NCI-H524 (cell line): ENCODE measurements at places on chromosomes 11 and 22.

GRCh38 chr11:17298302-17298701 is 21.8 kb downstream of the NUCB2 start:
- DNase-seq: no peak

- DNase-seq: no peak
Observed at GRCh38 chr11:104369761-104370160, 205.8 kb upstream of the PDGFD start.

DNA sequence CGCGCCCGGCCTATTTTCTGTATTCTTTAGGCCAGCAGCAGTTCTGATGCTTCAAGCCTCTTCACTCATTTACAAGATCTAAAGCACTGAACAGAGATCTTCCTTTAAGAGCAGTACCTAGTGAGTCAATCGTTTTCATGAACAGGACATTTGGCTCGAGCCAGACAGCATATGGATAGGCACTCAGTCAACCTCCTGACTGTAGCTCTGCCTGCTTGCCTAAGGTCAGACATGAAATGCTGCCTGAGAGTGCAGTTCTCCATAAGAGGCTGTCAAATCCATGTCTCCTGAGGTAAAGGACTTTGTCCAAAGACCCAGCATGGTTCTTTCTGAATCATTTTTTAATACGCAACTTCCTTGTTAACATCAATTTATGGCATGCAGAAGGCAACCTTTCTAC is 941.2 kb downstream of the DLG2 start:
- DNase-seq: no peak

- DNase-seq: no peak
Observed at GRCh38 chr11:6813656-6814055, 14.2 kb upstream of the OR6A2 start.

DNA sequence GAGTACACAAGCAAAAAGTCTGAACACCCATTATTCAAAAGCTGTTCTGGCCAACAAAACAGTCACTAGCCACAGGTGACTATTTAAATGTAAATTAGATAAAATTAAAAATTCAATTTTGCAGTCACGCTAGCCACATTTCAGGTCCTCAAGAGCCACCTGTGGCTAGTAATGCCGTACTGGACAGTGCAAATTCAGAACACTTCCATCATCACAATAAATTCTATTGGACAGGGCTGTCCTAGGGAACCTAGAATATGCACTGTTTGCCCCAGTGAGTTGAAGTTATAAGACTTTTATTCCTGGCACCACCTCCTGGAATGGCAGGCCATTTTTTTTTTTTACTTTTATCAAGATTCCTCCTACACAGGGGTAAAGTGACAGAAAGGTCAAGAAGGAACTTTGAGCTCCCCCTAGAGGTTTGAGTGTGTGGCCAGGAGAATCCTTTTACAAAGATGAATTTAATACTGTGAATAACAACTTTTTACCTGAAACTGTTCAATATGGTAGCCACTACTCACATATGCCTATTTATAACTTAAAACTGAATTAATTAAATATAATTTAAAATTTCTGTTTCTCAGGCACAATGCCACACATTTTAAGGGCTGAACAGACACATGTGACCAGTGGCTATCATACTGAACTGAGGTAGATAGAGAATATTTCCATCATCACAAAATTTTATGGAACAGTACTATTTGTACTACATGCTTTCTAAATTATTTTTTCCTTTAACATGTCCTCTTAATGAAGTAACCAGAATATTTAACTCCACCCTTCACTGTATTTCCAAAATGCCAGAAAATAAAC is 6.5 kb downstream of the MSANTD2 start:
- DNase-seq: peak; percentile 39

GRCh38 chr11:43699870-43700269 is 19.3 kb downstream of the HSD17B12 start:
- DNase-seq: no peak

DNA sequence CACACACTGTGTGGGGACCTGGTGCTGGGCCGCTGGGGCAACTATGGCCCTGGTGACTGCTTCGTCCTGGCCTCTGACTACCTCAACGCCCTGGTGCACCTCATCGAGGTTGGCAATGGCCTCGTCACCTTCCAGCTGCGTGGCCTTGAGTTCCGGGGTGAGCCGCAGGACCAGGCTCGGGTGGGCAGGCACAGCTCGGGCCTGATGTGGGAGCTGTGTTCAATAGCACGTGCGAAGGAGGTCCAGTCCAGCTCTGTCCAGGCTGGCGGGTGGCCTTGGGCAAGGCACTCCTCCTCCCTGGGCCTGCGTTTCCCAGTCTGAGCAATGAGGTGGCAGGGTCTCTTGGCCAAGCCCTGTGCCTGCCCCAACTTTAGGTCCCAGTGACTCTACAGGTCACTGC is 8.3 kb upstream of the SIPA1 start:
- no peak for DNase-seq

GRCh38 chr11:102666331-102666957 is 39.1 kb downstream of the MMP27 start:
- DNase-seq: no peak

GRCh38 chr22:26995235-26995634 is 337.8 kb downstream of the MIAT start:
- peak; percentile 76 for DNase-seq

- DNase-seq: no peak
Observed at GRCh38 chr11:86676533-86677154, 4.2 kb upstream of the ME3 start.

DNA sequence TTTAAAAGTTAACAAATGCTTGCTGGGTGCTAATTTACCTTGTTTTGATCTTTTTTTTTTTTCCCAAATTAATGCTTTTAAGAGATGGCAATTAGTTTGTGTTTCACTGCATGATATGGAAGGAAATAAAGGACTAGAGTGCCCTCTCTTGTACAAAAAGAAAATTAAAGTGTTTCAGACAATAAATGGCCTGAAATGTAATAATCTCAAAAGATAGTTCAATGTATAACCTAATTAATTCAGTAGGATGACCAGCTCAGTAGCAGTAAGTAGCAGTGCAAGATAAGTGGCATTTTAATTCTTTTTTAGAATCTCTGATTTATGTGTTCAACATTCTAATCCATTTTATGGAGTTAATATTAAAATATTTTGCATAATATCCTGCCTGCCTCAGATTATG is 39.9 kb upstream of the MYO18B start:
- DNase-seq: peak; percentile 52

DNA sequence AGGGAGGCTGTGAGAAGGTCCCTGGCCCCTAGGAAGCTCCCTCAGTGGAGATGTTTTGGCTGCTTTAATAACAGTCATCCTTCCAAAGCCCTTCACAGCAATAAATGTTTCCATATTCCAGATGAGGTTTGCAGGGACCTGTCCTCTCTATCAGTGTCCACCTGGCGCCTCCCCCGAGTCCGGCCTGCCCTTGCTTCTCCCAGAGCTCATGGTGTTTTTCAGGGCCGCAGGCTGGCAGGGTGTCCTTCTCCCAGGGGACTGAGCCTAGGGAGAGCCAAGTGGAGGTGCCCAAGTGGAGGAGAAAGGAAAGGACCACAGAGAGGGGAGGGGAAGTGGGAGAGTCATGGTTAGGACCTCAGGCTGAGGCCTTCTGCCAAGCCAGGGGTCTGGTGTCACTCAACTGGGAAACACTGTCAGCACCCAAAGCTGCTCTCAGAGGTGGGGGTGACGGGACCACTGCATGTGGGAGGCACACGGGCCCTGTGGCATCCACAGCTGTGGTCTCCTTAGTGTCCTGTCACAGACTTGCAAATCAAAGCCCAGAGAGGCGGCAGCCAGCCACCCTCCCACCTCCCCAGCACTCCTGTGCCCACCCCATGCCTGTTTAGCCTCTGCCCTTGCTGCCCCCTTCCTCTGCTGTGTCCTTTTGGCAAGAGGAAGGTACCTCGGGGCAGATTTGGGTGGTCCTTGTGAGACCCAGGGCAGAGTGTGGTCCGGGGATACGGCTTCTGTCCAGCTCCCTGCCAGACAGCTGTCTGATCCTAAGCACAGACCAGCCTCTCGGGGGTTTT is 6.4 kb downstream of the DERL3 start:
- DNase-seq: no peak

DNA sequence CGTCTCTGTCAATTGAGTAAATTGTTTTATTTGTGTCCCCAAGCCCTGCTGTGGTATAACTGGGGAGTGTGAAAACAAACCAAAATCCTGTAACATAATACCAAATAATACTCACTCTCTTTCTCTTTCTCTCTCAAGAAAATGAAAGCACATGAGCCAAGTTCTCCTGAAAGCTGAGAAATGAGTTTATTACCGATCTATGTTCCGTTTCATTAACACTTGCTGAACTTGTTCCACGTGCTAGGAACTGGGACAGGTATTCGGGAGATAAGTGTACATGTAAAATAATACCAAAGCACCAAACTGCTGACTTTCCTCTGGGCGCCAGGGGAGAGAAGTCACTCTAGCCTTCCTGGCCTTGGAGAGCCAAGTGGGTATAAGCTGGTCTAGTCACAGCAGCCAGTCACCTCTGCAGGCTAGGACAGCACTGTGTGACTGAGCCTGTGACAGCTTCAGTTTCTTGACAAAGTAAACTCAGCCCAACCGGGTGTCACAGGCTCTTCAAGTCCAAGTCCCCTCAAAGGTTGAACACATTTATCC is 23.1 kb downstream of the CD6 start:
- DNase-seq: no peak

GRCh38 chr11:126415669-126416420 is 60.4 kb downstream of the ST3GAL4 start:
- DNase-seq: no peak
